Daoy (cell line): ENCODE measurements at places on chromosomes 6 and 20.

GRCh38 chr20:56802805-56803204, 173.7 kb downstream of the TFAP2C start:
- DNase-seq, result no peak

GRCh38 chr6:20099156-20099555, 113.1 kb downstream of the MBOAT1 start:
- no peak for DNase-seq

DNA sequence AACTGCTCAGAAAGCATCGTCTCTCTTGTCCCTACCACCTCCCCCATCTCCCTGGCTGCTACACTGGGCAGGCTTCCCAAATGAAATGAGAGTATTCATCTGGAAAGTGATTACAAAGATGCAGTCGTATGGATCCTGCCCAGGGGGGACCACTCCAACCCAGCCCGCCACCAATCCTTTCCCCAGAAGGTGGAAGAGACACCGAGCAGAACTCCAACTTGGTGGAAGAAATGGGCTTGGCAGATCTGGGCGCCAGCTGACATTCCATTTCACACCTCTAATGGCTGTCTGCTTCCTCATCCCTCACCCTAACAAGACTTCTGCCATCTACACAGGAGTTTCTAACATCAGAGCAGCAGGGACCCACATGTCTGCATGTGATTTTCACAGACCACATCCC, 12.7 kb downstream of the PKHD1 start:
- no peak for DNase-seq

- no peak for DNase-seq
Observed at GRCh38 chr6:130769861-130770260, 57.3 kb upstream of the SMLR1 start.

DNA sequence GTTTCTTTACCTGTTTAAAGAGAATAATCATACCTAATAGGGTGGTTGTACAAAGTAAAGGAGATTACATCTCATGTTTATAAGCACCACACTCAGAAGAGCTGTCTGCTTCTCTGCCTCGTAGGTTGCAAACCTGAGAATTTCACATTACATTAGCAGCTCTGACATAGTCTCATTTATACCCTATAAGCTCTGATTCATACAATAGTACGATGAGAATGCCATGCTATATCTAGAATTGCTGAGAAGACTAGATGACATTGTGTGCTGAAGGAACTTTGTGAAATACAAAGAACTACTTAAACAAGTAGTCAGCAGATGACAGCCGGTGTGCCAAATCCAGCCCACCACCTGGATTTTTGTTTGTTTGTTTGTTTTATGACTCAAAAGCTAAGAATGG, 121.2 kb downstream of the ADAT2 start:
- DNase-seq, result peak; percentile 22

- DNase-seq, result no peak
Observed at GRCh38 chr6:37793067-37793466, 26.5 kb upstream of the ZFAND3 start.

DNA sequence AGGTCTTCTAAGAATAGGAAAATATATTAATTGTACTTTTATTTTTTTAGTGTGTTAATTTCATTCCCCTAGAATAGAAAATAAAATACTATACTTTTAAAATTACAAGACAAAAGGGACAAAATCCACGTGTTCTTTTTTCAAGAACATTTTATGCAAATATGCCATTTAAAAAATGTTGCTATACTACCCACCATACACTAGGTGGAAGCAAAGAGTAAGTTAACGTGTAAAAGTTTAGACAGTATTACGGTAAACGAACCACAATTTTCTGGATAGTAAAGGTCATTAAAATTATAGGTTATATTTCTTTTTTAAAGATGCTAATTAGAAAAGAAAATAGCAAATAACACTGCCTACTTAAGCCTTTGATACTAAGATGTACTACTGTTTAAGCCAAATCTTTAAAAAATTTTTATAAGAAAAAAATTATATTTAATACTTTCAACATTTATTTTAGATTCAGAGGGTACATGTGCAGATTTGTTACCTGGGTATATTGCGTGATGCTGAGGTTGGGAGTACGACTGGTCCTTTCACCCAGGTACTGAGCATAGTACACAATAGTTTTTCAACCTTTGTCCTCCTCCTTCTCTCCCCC, 287.6 kb downstream of the PHF3 start:
- peak; percentile 4 for DNase-seq

DNA sequence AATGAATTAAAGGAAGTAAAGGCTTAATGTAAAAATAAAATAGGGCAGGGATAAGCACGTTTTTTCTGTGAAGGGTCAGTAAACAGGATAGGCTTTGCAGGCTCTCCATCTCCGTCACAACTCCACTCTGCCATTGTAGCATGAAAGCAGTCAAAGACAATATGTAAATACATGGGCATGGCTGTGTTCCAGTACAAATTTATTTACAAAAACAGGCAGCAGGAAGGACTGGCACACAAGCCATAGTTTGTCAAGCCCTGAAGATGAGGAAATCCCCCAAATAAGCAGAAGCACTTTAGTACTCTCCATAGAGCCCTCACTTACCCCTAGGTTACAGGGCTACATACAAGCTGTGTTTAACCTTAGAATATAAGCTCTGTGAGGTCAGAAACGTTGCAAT, 8.9 kb upstream of the FBXO9 start:
- no peak for DNase-seq

GRCh38 chr6:70849348-70850069, 107.4 kb downstream of the B3GAT2 start:
- no peak for DNase-seq
